ENCODE measurements at places on chromosomes 5 and 9.

DNA sequence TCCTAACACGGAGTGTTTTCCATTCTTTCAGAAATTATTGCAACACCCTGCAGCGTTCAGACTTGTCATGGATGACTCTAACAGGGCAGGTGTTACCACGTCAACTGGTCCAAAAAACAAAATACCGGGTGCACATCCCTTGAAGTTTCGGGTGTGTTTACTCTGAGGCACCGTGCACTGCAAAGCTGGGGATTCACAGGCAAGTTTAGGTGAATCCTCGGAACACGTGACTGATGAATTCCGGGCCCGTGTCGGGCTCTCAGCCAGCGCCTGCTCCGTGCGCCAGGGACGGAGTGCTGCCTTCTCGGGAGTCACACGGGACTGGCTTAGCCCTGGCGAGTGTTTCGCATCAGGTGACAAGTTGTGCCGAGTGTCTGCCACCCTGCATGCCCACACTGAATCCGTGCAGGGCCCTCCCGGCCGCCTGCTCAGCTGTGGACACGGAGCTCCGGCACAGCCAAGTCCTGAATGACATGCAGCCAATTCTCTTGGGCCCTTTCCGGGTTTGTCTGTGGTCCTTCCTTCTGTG is 66.0 kb upstream of the IRX4 start:
- no peak for DNase-seq

DNA sequence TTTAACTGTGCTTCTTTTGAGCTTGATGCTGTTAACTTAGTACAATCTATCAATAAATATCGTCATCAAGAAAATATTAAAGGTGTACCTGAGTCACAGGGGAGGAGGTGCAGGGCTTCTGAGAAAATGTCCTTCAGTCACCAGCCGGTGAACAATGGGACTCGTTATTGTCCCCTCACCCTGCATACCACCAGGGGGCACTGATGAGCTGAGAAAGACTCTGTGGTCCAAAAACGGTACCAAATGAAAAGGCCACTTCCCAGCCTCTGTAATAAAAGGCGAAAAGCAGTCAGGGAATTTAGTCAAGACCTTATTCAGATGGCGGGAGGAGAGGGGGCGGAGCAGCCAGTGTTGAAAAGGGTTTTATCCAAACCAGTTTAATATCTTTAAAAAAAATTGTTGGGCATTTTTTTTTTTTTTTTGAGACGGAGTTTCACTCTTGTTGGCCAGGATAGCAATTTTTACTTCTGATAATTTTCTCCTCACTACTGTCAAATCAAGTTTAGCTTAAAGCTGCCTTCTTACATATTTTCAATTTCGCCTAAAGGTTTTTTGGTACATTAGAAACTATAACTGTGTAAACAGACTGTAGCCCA is 271.9 kb upstream of the ADAMTS16 start:
- peak; percentile 3 for DNase-seq

DNA sequence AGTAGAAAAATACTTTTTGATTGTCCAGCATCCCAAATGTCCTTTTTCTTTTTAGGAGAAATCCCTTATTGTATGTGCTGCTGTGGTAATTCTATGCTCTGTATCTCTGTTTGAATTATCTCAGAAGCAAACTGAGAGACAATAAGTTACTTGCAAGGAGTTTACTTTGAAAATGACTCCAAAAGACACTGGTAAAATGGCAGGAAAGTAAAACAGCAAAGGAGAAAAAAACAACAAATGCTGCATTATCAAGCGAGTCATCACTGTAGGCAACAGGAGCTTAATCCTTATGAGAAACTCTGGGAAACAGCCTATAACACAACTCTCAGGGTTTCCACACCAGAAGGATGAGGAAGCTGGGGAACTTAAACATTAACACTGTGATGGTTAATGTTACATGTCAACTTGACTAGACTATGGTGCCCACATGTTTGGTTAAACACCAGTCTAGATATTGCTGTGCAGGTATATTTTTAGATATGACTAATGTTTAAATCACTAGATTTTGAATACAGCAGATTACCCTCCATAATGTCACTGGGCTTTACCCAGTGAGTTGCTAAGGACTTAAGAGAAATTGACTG is 92.6 kb upstream of the GAS1 start:
- no peak for DNase-seq

- no peak for DNase-seq
Measured at GRCh38 chr5:80482578-80482977, 5.3 kb upstream of the FAM151B start.

- DNase-seq, result no peak
Measured at GRCh38 chr9:86687788-86688187, 259.5 kb downstream of the GAS1 start.

DNA sequence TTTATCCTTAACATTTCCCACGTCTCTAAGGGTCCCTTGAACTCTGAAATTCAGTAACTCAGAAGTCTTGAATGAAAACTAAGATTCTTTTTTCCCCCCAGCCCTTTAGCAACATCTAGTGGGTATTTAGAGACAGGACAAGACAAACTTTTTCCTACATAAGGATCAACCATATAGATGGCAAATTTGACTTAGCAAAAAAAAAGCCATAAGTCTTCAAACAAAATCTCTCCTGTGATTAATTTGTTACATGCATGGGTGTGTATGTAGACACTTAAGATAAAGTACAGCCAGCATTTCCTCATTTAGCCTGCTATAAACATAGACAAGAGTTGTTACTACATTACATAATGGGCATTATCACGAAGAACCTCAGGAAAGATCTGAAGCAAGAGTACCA is 29.1 kb upstream of the ANKRD31 start:
- DNase-seq, result no peak

DNA sequence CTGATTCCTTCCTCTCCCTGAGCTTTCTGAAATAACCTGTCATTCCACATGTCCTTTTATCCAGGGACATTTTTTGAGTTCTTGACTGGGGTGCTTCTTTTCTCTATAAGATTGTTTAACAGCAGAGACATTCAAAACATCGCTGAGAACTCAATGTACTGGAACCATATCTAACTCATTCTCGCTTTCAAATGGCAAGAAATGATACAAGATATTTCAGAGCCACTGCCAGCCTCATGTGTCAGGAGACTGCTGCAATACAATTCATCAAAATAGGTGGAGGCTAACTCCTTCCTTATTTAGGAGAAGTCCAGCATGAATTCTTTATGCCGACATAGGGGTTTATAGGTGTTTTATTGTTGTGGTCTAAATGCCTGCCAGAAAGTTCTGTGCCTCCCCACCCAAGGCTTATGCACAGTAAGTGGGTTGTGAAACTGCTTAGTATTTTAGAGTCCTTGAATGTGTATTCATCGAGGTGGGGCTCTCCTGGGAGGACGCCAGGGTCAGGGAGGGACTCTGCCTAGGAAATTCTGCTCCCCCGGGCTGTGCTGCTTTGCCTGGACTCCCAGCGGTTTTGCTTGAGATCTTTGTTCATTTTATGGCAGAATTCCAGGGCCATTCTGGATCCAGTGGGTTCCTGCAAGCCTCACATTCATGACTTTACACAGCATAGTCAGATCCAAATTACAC is 53.9 kb downstream of the ZNF474 start:
- DNase-seq, result no peak

DNA sequence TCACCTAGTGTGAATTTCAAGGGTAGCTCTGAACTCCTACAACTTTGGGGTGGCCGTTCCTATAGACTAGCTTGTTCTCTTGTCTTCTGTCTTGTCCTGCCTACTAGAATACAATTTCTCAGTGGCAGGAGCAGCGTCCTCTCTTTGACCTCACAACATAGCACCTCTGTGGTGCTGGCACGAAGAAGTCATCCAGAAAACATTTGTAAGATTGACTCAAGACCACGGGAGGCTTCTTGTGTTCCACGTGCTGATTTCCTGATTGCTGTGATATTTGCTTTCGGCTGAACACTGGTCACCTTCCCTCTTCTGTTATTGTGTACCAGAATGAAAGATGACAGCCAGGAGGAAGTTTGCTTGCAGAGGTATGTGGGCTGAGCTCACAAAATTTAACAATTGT is 27.0 kb downstream of the SLC1A1 start:
- DNase-seq, result no peak

- no peak for DNase-seq
Measured at GRCh38 chr9:123359106-123359505, 3.1 kb downstream of the CRB2 start.

DNA sequence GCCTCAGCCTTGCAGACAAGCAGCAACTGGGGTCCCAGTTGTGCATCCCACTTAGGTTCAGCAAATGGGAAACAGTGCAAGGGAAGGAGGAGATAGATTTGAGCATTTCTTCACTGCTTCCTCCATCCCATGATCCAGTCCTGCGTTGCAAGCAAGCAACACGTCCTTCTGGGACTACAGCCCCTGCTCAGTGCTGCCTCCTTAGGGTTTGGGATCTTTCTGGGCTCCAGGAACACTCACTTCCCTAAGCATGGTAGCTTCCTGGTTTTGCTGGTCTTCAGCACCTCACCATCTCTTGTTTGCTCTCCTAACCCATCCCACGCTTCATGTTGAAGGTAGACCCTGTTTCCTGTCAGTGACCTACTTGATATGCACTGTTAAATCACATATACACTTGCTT is 444.7 kb downstream of the MED10 start:
- no peak for DNase-seq

GRCh38 chr5:157971571-157972216 is 112.7 kb upstream of the CLINT1 start:
- DNase-seq, result no peak

DNA sequence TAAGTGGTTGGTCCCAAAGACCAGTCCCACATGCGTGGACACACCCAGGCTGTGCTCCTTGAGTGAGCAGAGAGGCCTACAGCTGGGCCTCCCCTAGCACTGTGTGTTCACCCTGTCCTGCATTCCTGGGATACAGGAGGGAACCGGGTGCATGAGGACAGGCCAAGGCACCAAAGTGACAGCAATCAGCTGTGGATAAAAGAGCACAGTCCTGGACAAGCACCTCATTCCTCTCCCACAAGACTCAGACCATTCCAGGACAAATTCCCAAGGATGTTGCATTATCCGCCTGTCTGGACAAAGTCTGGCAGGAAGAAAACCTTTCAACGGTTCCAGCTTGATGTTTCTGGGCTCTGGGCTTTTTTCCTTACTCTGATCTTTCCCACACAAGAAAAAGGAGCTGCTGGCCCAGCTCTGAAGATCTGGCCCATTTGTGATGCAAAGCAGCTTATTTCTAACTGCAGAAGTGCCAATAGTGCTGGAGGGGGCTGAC is 273.2 kb downstream of the ENC1 start:
- DNase-seq, result no peak

- DNase-seq, result no peak
Measured at GRCh38 chr5:132759114-132760048, 12.2 kb downstream of the CCNI2 start.

DNA sequence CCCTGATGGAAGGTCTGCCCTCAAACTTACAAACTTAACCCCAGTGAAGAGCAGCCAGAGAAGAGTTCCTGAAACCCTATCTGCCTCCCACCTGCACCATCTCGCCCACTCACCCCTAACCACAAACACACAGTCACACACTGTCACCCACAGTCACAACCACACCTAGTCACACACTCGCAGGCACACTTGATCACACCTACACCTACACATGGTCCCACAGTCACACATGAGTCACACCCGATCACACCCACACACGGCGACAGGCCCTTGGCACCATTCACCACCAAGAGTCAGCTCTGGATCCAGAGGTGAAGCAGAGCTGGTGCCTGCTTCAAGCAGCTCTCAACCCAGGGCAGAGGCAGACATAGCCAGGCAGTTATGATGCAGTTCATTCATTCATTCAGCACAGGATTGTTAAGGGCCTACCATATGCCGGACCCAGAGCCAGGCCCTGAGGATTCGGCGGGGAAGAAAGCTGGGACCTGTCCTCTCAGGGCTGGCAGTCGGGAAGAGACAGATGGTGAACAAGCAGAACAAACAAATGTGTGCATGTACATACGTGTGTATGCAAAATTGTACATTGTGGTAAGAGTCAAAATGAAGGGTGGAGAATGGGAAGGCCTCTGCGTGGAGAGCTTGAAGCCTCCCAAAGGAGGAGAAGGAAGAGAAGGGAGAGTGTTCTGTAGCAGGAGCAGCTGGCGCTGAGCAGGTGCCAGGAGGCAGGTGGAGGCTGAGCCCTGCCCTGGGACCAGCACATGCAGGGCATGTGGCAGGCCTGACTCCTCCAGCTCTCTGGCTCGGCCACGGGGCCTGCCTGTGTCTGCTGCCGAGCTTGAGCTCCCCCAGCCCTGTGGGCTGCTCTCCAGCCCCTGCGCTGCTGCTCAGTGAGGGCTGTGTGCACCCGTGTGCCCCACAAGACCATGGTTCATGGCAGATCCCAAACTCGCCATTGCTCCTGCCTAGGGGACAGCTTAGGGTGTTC is 6.4 kb downstream of the TSPAN17 start:
- peak; percentile 79 for DNase-seq

GRCh38 chr9:79131246-79131774 is 440.5 kb upstream of the TLE4 start:
- no peak for DNase-seq

DNA sequence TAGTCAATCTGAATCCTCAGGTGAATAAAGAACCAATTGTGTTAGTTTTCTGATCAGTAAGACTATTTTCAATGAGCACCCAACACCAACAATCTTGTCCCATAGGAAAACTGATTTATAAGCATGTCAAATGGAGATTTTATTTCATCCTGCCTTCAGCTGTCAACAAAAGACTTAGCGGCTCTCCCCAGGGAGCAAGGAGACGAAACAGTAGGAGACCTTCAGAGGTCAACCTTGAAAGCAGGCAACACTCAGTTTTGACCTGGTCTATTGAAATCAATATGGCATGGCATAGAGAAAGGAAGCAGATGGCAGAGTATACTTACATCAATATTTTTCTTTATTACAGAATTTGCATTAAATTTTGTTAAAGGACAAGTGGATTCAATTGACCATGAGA is 34.1 kb downstream of the ZNF622 start:
- DNase-seq, result no peak

- no peak for DNase-seq
Measured at GRCh38 chr5:113939988-113940387, 421.9 kb upstream of the KCNN2 start.
